Upper lobe of right lung (tissue), 1 donor: ENCODE measurements at places on chromosomes 2 and 18. TPM values are rescaled to one million over a fixed set of nuclear protein-coding genes. Genes with fewer than 3 reads are reported as not detected.

DNA sequence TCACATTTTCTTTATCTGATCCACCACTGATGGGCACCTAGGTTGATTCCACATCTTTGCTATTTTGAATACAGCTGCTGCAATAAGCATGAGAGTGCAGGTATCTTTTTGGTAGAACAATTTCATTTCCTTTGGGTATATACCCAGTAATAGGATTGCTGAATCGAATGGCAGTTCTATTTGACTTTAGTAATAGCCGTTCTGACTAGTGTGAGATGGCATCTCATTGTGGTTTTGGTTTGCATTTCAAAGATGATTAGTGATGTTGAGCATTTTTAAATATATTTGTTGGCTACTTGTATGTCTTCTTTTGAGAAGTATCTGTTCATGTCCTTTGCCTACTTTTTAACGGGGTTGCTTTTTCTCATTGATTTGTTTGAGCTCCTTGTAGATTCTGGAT lies 72.3 kb downstream of the CCDC138 start:
- no peak for DNase-seq

GRCh38 chr18:62601871-62602270 lies 79.0 kb downstream of the ZCCHC2 start:
- no peak for DNase-seq

- DNase-seq: no peak
Measured at GRCh38 chr2:41990245-41990644, 57.6 kb upstream of the PKDCC start.

DNA sequence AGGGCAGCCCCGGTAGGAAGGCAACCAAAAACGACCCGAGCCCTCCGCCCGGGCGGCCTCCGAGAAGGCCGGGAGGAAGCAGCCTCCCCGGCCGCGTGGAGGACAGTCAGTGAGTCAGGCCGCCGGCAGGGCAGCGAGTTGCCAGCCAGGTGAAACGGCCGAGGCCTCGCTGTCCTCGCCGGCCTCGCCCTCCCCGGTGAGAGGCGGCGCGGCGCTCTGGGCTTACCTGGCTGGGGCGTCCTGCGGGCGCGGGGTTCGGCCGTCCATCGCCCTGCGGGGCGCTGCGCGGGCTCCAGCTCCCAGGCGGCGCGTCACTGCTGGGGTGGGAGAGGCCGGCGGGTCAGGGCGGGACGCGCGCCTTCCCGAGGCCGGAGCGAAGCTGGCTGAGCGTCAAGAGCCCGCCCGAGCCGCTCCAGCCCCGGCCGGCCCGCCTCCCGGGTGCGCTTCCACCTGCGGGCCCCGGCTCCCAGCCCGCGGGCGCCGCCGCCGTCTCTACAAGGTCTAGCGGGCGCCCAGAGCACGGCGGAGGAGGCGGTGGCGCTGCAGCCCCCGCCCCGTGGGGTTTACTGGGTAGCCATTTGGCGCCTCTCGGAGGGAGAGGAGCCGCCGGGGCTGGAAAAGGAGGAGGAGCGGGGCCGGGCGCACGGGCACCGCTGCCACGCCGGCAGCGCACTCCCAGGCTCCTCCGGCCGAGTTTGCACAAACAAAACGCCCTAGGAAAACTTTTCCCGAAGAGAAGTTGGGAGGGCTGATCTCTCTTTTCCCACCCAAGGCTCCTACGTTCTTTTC lies 499 bp downstream of the COBLL1 start:
- peak; percentile 90 for DNase-seq

DNA sequence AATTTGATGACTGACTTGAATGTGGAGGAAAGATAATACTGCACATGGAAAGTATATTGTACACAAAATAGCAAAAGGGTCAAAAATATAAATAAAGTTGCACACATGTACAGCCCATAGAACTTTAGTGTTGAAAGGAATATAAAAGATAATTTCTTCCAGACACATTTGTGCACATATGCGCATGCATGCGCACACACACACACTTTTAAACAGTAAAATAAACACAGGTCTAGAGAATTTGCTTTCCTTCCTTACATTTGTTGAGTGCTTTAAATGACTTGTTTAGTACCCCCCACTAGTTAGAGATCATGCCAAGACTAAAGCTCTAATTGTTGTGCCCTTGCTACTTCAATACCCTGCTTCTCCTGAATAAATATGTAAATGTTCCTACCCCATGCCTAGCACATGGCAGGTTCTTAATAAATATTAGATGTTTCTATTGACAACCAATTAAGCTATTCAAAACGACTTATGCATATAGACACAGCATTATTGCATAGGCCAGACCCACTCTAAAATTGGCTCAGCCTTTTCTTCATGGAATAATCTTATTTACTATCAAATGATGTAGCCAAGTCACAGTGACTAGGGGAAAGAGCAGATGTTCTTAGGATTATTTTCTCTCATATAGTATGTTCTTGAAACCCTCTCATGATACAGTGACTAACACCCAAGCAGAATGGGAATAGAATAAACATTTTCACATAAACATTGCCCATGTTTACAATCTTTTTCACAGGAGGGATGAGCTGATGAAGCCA lies 165.5 kb upstream of the ACVR2A start:
- no peak for DNase-seq

Gene PLGLB2
- 2.4 TPM for total RNA-seq

Gene LIMS3
- total RNA-seq: 3.1 TPM

Gene TMEM163
- total RNA-seq: 34.6 TPM

Gene DSG2
- total RNA-seq: 34.2 TPM

DNA sequence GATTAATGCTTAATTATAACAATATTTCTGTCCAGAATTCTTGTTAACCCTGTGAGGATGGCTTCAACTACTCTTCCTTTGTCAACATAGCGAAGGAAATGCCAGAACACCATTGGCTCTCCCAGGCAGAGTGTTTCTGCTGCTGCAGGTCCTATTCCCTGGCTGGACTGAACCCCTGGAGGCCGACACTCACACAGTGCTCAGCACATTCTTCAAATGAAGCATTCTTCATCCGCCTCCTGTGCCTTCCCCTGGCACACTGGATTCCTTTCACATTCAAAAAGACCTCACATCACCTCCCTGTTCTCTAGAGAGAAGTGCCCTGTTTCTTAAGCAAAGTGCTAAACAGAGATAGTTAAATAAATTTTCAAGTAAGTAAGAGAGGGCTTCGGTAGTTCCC lies 187.3 kb upstream of the MSH6 start:
- no peak for DNase-seq

DNA sequence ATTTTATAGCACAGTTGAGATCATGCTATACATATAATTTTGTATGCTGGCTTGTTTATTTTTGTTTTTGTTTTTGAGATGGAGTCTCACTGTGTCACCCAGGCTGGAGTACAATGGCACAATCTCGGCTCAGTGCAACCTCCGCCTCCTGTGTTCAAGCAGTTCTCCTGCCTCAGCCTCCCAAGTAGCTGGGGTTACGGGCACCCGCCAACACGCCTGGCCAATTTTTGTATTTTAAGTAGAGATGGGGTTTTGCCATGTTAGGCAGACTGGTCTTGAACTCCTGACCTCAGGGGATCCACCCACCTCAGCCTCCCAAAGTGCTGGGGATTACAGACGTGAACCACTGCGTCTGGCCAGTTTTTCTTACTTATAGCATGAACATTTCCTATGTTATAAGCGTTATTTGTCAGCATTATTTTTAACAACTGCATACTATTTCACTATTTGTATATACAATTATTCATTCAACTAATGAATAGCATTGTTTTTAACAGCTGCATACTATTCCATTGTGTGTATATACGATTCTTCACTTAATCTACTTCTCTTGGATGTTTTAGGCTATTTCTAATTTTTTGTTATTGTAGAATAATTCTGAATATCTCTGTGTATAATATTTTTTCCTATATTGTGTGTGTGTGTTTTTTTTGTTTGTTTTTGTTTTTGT lies 3.5 kb downstream of the EHD3 start:
- DNase-seq: no peak

DNA sequence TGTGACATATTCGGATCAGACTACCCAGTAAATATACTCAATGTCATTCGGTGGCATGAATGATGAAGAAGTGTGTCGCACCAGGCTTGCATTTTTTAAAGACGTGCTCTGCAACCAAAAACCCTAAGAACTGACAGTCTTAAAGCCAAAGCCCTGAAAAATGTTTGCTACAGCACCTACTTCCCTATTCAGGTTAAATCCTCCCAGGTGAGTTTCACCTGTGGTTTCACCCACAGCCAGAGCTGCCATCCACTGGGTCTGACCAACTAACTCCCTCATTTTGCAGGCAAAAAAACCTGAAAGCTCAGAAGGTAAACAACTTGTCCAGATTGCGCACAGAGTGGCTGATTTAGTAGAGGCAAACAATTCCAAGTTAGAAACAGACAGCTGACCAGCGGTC lies 222.3 kb upstream of the MGAT5 start:
- no peak for DNase-seq

DNA sequence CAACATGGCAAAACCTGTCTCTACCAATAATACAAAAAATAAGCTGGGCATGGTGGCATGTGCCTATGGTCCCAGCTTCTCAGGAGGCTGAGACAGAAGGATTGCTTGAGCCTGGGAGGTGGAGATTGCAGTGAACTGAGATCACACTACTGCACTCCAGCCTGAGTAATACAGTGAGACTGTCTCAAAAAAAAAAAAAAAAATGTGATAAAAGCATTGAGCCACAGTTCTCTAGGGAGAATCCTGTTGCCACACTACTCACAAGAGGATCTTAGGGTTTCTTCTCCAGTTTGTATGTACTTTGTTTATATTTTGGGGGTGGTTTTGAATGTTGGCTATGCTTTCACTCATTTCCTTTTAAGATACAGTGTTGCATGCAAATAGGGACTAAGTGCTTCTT lies 62.0 kb downstream of the TMEM185B start:
- no peak for DNase-seq

- no peak for DNase-seq
Measured at GRCh38 chr18:34281722-34282121, 57.0 kb upstream of the NOL4 start.

- DNase-seq: no peak
Measured at GRCh38 chr2:84319581-84319980, 139.5 kb downstream of the SUCLG1 start.

DNA sequence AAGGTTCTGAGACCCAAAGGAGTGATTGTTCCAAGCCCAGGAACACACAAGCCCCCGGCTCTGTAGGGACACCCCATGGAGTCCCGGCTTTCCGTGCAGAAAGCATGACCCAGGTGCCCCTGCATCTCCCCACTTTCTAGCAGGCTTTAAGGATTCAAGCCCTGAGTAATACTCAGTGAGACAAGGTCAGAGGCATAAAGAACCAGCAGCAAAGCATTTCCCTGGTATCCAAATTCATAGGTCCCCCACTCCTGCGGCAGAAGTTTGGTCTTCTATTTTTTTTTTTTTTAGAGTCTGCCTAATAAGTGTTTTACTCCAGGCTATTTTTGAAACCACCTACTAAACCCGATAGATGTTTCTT lies 16.3 kb downstream of the TSHZ1 start:
- DNase-seq: no peak

GRCh38 chr2:71463342-71463654 lies 9.9 kb downstream of the DYSF start:
- no peak for DNase-seq

Gene GLI2
- 4.7 TPM for total RNA-seq

Gene SERPINB4
- total RNA-seq: not detected

DNA sequence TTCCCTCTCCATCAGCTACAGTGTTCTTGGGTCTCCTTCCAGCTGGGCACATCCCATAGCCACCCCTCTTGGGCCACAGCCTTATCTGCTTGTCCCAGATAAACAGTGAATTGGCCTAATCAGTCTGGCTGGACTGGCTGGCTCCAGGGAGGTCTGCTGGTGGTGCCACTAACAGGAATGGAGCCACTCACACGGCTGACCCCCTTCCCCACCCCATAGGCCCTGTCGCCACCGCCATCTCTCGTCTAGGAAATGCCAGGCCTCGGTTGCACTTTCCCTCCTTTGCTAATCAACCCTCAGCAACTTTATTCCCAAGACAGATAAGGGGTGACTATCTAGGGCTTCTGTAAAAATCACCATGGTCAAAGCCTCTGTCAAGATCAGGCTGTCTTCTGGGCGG lies 23.0 kb upstream of the TNP1 start:
- no peak for DNase-seq

DNA sequence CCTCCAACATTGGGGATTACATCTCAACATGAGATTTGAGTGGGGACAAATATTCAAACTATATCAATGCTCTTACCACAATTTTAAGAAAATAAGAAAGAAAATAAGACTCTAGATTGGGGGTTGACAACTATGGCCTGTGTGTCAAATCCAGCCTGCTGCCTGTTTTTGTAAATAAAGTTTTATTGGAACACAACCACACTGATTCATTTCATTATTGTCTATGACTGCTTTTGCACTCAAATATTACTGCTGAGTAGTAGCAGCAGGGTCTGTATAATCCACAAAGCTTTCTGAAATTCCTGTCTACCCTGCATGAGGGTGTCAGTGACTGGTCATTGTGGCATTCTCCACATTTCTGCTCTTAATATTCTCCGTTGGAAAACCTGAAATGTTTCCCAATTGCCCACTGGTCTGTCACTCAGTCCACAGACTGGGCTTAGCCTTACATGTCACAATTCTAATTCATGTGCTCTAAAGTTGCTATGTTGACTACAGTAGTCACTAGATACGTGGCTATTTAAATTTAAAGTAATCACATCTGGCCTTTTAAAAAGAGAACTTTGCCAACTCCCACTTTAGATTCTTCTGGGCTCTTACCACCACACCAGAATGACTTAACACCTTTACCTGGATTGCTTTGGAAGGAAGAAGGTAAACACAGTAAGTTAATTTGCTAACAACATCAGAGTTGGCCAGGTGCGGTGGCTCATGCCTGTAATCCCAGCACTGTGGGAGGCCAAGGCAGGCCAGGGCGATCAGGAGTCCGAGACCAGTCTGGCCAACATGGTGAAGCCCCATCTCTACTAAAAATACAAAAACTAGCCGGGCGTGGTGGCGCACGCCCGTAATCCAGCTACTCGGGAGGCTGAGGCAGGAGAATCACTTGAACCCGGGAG lies 86.9 kb downstream of the CLHC1 start:
- DNase-seq: peak; percentile 66

DNA sequence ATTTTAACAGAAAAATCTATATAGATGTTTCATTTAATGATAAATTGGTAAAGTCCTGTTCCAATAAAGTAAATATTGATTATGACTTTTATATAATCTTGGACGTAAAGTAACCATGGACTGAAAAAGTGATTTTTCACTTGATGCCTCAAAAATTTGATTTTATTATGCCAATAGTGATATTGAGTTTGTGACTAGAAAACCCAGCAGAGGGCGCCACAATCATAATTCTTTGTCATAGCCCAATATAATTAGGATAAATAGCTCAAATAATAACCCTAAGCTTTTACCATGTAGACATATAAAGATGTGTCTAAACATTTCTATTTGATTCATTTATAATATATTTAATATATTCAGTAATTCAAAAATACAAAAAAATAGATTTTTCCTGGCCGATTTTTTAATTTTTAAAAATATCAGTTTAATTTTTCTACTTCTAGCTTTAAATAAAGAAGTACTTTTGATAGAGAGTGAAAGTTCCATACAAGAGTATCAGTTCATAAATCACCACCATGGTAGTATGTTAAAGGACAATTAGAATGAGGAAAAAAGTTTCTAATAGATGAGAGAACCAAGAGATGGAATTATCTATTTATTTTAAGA lies 30.7 kb downstream of the CAMKMT start:
- no peak for DNase-seq

- DNase-seq: no peak
Measured at GRCh38 chr2:183222751-183223150, 98.5 kb downstream of the NUP35 start.

GRCh38 chr2:217258170-217258569 lies 398.3 kb upstream of the TNP1 start:
- no peak for DNase-seq
